ENCODE measurements at places on chromosomes 7 and 10.
A peak's percentile ranks its signal among the peaks of the same experiment; 100 is the strongest.

DNA sequence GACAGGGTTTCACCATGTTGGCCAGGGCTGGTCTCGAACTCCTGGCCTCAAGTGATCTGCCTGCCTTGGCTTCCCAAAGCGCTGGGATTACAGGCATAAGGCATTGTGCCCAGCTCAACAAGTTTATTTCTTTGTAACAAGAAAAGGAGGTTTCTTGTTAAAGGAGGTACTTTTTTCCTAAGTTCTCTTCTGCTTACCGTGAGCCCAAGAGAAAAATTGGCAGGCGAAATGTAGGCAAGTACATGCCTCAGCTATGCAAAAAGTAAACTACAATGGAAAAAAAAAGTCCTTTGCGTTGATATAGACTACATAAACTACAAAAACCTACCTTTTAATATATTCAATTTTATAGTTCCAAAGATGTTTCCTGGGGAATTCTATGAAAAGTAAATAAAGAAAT lies 122.6 kb downstream of the DKK1 start:
- DNase-seq, result no peak

- DNase-seq, result no peak
Observed at GRCh38 chr7:7696458-7697119, 21.8 kb downstream of the RPA3 start.

- no peak for DNase-seq
Observed at GRCh38 chr10:128165536-128165935, 39.3 kb upstream of the MKI67 start.

- peak; percentile 37 for DNase-seq
Observed at GRCh38 chr7:24715661-24716479, 41.4 kb downstream of the GSDME start.
